Skeletal muscle cell (primary cell): ENCODE measurements at places on chromosomes 5 and 9.

- DNase-seq, result no peak
Observed at GRCh38 chr9:3629495-3629894, 103.7 kb upstream of the RFX3 start.

- no peak for DNase-seq
Observed at GRCh38 chr5:59685793-59686192, 207.7 kb downstream of the PDE4D start.

DNA sequence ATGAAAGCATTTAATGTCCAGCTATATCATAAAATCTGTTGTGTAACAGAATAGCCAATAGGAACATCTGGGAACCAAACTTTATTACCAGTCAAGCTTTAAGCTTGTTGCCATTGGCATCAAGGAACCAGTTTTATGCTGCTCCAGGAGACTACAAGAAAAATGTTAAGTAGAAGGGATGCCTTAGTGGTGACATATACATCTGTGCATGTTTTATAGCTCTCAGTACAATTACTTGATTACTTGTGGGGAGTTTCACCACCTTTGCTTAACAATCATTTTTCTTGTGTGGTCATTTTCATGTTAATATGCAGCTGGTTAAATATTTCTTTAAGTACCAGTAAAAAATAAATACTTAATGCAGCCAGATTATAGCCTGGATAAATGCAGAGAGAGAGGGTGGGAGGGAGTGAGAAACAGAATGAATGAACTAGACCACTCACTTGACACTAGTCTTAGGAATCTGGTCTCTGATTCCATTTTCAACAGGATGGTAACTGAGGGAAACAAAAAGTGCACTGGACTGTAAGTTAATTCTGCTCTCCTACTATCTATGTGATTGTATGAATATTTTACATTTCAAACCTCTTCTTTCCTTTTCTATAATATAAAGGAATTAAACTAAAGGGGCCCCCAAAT, 35.7 kb upstream of the LURAP1L start:
- peak; percentile 70 for DNase-seq

- no peak for DNase-seq
Observed at GRCh38 chr5:6755519-6755918, 42.3 kb downstream of the TENT4A start.

DNA sequence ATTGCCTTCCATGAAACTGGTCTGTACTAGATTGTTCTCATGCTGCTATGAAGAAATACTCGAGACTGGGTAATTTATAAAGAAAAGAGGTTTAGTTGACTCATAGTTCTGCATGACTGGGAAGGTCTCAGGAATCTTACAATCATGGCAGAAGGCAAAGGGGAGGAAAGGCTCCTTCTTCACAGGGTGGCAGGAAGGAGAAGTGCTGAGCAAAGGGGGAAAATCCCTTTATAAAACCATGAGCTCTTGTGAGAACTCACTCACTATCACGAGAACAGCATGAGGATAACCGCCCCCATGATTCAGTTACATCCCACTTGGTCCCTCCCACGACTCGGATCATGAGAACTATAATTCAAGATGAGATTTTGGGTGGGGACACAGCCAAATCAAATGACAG, 163.2 kb downstream of the RFK start:
- no peak for DNase-seq

GRCh38 chr5:32309761-32310160, 3.0 kb downstream of the MTMR12 start:
- no peak for DNase-seq
